ENCODE measurements at places on chromosomes 4 and X. TPM values are rescaled to one million over a fixed set of nuclear protein-coding genes. Genes with fewer than 3 reads are reported as not detected.

GRCh38 chr4:142040043-142040442, 403.7 kb downstream of the IL15 start:
- H3K27me3 ChIP-seq: no peaks in the 10 kb centered on the region
- no peak for DNase-seq

GRCh38 chr4:120517966-120518365, 404.6 kb downstream of the PRDM5 start:
- DNase-seq: peak; percentile 77
- peak overlapping the region; percentile 47 for H3K27ac ChIP-seq
- H3K4me1 ChIP-seq: no peaks in the 10 kb centered on the region
- H3K27me3 ChIP-seq: no peaks in the 10 kb centered on the region

DNA sequence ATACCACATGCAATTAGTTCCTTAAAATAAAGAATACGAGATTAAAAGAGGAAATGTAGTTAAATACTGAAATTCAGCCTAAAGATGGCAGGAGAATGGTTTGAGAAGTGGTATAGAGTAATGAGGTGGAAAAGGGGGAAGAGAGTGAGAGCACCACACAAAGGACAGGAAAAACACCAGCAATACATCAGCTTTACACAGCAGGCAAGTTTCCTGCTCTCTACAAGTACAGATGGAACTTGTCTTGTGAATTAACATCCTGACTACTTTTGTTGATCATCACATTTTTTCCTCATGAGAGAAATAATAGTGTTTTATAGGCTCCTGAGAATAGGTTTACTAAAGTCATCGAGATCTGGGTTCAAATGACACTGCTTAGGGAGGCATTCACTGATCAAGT, 2.9 kb upstream of the UNC5C start:
- no peaks in the 10 kb centered on the region for H3K36me3 ChIP-seq
- H3K27me3 ChIP-seq: peaks cover 5% of the 10 kb centered on the region
- H3K27ac ChIP-seq: no peak overlapping the region

DNA sequence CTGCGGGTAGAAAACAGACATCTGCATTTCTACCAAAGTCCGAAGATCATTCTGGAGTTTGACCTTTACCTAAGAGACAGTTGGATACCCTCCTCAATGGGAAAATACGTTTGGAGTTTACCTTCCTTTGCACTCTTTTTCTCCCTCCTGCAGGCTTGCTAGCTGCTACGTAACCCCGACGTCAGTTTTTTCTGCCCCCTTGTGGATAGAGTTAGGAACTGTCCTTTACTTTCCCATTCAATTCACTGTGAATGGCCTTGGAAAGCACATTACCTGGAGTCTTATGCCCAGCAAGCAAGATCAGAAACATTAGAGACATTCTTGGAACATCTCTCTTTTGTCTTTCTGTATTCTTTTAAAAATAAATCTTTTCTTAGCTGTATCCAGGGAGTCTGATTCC, 250.7 kb downstream of the NAP1L3 start:
- no peaks in the 10 kb centered on the region for H3K4me1 ChIP-seq
- no peak overlapping the region for H3K4me3 ChIP-seq

The TEX11 gene
- not detected for total RNA-seq

DNA sequence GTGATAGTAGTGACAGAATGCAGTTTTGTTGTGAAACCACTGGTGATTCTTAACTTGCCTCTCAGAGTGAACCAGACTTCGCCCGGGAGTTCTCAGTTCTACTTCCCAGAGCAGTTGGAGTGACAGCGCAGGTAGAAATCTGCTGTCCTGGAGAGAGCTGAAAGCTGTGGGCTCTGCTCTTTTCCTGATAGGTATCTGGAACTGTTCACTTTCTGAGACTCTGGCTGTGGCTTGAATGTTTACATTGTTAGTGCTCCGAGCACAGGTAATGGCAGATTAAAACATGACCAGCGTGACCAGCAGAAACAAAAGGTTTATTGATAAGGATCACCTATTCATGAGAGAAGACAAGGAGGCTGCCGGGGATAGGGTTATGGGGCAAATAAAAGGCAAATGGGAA, 360.7 kb downstream of the BMPR1B start:
- no peak overlapping the region for H3K4me3 ChIP-seq
- no peaks in the 10 kb centered on the region for H3K4me1 ChIP-seq
- no peaks in the 10 kb centered on the region for H3K36me3 ChIP-seq
- H3K27ac ChIP-seq: no peak overlapping the region

All from HFFc6 (cell line).